Ascending aorta (tissue), 2 donors: ENCODE measurements at places on chromosomes 5 and 9. TPM values are rescaled to one million over a fixed set of nuclear protein-coding genes. Genes with fewer than 3 reads are reported as not detected.

DNA sequence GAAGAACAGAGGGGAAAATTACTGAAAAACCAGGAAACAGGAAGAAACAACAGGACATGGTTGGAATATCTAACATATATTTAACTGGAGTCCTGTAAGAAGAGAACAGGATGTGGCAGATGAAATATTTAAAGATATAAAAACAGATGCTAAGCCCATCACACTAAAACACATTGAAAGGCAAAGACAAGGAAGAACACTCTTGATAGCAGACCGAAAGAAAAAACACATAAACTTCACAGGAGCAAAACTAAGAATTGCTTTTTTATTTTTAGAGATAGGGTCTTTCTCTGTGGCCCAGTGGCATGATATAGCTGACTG, 324.4 kb upstream of the ARRDC3 start:
- DNase-seq, result no peak

GRCh38 chr5:90055831-90056328, 353.7 kb downstream of the CETN3 start:
- no peak for DNase-seq

GRCh38 chr9:95057101-95057500, 260.4 kb downstream of the FANCC start:
- DNase-seq, result no peak

- no peak for DNase-seq
Observed at GRCh38 chr9:36158917-36159316, 10.3 kb upstream of the CCIN start.

- no peak for DNase-seq
Observed at GRCh38 chr5:103469288-103470040, 93.1 kb downstream of the NUDT12 start.

- no peak for DNase-seq
Observed at GRCh38 chr9:101463397-101463796, 27.8 kb upstream of the ALDOB start.

DNA sequence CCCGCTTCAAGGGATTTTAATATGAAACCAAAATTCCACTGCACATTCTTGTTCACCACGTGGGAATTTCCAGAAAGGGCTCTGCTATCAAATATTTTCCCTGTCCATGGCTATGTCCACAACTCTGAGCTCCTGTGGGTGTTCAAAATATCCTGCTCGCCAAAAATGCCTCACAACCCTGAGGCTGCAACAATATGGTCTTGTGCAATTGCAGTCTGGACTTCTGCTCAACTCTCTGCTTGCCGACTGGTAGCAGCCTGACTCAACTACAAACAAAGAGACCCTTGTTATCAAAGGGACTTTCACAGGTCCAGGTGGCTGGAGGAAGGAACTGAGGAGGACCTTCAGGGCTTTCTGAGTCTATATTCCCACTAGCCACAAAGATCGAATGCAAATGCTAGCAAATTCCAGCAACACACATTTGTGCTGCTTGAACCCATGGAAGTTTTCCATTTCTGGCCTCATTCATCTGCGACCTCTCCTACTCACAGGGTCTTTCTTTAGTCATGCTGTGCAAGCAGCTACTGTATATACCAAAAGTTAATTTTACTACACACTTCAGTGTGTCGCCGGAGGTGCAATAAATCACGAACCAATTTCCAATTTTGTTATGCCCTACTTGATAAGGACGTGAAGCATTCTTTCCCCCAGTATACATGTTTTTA, 169.2 kb upstream of the SLC30A5 start:
- DNase-seq, result no peak

DNA sequence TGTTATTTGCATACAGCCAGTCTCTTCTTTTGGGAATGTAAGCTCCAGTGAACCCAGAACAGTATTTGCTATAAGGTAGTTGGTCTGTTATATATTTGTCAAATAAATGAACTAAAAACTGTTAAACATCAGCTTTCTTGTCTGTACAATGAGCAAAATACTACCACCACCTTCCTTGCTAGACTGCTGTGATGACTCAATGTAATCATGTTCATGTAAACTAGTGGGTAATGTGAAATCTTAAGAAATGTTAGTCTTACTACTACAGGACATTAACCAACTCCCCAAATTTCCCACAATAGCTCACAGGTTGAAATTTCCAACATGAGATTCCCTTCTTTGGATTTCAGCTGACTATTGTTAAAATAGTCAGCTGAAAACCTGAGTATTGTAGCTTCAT, 176.1 kb downstream of the TRPM3 start:
- DNase-seq, result no peak

DNA sequence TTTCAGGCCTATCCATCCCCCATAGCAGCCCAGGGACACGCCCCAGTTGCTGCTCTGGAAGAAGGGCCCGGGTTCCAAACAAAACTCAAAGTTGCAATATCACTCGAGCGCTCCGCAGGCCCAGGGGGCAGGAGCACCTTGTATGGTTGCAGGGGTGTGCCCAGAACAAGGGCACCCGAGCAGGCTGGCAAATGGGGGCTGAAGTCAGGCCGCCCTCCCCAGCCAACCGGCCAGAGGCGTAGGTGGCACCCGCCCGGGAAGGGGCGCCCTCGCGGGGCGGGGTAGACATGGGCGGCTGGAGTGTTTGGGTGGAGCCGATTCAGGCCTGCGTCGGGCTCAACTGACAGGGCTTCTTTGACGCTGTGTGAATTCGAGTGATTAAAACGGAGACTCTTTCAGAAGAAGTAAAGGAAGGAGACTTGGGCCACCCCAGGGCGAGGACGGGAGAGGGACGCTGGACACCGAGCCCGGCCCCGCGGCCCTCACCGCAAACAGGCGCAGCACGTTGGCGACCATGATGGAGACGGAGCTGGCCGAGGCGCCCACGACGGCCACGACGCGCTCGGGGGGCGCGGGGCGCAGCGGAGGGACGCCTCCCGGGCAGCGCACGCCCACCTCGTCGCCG, 1.1 kb downstream of the GRM6 start:
- no peak for DNase-seq

- no peak for DNase-seq
Observed at GRCh38 chr5:180052211-180052818, 19.2 kb downstream of the RNF130 start.

GRCh38 chr5:107486489-107486888, 184.2 kb downstream of the EFNA5 start:
- no peak for DNase-seq

DNA sequence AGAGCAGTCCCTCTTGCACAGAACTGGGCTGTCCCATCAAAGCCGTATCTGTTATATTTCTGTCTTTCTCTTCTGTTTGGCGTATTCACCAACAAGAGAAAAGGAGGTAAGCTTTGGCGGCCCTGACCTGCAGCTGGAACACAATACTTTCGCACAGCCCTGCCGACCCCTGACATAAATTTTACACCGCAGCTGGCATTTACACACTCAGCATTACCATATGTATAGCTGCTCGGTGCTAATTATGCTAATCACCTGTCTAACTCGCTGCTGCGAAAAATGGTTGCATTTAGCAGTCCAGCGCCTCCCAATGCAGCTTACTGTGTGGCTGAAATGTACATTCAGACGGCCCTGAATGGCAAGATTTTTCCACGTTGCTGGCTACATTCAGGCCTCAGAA, 20.8 kb downstream of the PTCH1 start:
- no peak for DNase-seq

DNA sequence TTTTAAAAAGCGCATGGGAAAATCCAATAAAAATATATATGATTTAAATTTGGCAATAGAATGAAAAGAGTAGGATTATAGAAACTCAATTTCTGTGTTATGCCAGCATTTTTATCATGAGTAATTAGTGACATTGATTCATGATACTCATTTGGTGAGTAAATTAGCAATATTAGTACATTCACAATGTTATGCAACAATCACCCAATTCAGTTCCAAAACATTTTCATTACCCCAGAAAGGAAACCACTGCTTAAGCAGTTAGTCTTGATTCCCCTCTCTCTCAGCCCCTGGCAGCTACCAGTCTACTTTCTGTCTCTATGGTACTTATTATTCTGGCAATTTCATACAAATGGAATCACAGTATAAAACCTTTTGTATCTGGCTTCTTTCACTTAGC, 27.0 kb downstream of the OSMR start:
- DNase-seq, result no peak

DNA sequence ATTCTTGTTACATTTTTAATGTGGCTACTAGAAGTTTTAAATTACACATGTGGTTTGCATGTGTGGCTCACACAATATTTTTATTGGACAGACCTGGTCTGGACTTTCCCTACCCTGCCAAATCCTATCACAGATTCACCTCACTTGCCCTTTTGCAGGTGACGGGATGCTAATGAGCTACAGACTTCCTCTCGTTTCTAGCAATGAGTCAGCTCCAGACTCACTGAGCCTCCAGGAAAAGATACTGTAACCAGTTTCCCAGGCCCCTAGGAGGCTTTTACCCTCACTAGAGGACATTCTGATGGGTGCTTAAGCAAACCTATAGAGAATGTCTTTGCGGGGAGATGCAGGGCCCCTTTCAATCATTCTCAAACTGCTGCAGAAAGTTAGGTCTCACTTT, 135.4 kb downstream of the WDR41 start:
- DNase-seq, result peak; percentile 68

DNA sequence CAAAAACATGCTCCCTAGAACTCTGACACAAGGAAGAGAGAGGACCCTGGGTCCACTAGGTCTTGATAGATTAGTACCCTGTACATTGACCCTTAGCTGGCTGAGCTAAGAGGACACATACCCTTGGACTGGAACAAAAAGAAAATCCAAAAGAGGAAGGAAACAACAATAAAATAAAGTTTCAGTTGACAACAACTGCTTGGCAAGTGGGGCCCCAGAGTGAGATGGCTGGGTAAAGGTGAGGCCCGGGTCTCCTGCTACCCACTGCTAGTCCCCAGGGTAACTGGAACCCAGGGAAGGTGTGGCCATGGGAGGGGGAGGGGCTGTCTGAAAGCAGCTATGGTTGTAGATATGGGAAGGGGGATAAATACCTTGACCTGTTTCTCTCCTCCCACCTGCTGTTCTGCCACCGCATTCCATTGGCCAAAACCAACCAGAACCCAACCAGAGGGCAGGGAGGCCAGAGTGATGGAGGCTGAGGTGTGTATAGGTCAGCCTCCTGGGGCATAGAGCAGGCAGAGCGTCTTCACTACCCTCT, 11.7 kb downstream of the TAL2 start:
- no peak for DNase-seq

GRCh38 chr9:93644397-93645088, 68.2 kb downstream of the PHF2 start:
- no peak for DNase-seq

- DNase-seq, result no peak
Observed at GRCh38 chr5:148739524-148739923, 85.2 kb upstream of the HTR4 start.

GRCh38 chr5:73363911-73364730, 84.5 kb downstream of the FOXD1 start:
- DNase-seq, result no peak

- DNase-seq, result no peak
Observed at GRCh38 chr5:69432412-69433206, 17.7 kb downstream of the MARVELD2 start.

DNA sequence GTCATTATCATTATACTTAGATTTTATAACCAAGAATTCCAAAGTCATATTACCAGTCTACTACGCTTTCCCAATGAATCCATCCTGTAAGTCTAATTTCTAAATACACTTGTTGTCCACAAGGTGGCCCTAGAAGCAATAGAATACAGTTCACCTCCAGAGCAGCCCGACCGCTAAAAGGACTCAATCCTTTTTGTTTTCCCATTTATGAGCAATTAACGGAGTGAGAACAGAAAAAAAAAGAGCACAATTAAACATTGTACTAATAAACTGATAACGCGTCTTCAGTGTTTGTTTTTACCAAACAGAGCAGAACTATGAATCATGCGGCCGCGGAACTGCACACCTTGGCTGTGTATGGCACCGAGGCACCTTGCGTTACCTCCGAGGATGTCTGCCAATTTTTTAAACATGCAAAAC, 160.7 kb upstream of the DAPK1 start:
- no peak for DNase-seq

DNA sequence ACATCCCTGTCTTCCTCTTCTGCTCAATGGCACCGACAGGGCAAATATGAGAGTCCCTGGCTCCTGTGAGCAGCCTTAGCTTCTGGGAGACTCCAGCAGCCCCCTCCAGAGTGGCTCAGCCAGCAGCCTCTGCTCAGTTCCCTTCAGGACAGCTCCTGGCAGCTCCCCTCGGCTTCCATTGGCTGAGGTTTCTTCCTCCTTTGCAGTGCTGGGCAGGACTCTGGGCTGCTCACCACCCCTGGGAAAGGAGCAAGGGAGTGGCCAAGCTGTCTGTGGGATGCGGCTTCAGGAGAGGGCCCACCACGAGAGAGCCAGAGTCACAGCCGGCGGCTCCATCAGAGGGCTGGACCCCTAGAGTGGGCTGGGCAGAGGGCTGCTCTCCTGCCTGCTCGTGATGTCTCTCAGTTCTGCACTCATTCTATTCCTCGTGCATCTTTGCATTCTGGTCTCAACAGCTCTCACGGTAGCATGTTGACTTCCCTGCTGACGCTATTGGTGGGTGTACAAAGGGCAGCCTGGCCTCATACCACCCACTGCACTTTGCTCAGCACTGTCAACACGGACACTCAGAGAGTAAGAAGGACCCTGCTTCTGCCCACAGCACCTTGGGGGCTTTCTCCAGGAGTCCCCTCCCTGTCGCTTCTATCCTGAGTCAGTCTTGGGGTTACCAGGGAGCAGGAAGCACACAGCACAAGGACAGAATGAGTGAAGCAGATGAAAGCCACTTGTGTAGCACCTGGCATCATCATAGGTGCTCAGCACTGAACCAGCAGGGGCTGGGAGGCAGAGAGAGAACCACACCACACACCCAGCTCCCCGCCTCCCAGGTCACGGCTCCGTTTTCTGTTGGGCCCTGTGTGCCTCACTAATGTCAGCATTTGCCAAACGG, 80.9 kb upstream of the ALDH1B1 start:
- DNase-seq, result peak; percentile 73

DNA sequence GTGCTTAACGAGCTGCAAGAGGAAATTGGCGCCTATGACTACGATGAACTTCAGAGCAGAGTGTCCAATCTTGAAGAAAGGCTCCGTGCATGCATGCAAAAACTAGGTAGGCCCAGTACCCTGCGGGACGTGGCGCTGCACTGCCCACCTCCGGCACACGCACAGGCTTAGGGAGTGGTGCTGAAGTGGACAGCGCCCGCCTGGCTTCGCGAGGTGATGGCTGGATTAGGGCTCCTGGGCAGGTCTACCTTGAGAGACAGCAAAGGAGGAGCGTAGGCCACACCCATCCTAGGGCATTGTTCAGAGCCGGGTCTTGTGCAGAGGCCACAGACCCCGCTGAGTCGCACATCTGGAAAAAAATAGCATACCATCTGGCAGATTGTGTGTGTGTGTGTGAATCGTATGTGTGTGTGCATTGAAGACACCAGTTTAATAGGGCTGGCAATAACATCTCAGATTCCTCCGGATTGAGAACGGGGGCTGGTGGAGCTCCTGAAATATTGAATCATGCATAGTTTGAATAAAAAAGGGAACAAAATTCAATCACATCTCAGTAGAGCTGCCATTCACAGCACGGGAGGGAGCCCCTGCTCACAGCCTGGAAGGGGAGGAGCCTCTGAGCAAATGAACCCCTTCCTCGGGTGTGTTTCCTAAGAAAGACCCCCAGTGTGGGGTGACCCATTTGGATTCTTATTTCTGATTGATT, 11.1 kb downstream of the OLFM1 start:
- DNase-seq, result no peak

Gene SPATA31C1
- not detected for total RNA-seq

Gene PCDHA4
- total RNA-seq, result not detected

Gene NSUN2
- total RNA-seq, result 19.1 TPM

Gene GM2A
- total RNA-seq, result 15.0 TPM

Gene HNRNPK
- 272 TPM for total RNA-seq

Gene SLC6A19
- not detected for total RNA-seq

Gene GNE
- total RNA-seq, result 7.2 TPM

Gene OR4F3
- total RNA-seq, result not detected

Gene FYB1
- total RNA-seq, result 74.1 TPM

Gene WDR38
- not detected for total RNA-seq
